ENCODE measurements at places on chromosomes 5 and 9. TPM values are rescaled to one million over a fixed set of nuclear protein-coding genes. Genes with fewer than 3 reads are reported as not detected.

Gene PCSK1
- not detected for total RNA-seq

GRCh38 chr5:118069452-118069851 lies 918.9 kb downstream of the DTWD2 start:
- no peak for DNase-seq

GRCh38 chr5:111673891-111674626 lies 82.9 kb downstream of the NREP start:
- no peak for DNase-seq

DNA sequence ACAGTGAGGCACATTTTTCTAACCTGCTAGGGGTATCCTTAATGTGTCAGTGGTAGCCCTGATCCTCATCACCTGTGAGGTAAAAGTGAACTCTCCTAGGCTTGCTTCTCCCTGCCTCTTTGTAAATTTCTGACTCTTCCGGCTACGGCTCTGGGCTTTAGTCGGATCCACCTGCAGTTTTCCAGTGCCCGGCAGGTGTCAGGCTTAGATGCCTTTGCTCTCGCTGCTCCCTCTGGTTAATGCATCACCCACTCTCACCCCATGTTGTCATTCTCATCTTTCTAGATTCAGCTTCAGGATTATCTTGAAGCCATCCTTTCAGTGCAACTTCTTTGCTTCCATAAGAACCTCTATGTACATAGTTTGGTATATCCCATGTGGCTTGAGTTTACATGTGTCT lies 3.6 kb downstream of the CEP78 start:
- no peak for DNase-seq

GRCh38 chr5:74257060-74257527 lies 383.4 kb downstream of the ENC1 start:
- no peak for DNase-seq

- no peak for DNase-seq
These were observed 30.2 kb downstream of the LHX2 start for GRCh38 chr9:124041817-124042116.

Gene MARCHF11
- not detected for total RNA-seq

Gene HNRNPK
- total RNA-seq, result 517 TPM

- DNase-seq, result no peak
These were observed 104.3 kb downstream of the PDE4D start for GRCh38 chr5:59789197-59789596.

- peak; percentile 32 for DNase-seq
These were observed 19.0 kb downstream of the GLRX start for GRCh38 chr5:95803271-95804148.

DNA sequence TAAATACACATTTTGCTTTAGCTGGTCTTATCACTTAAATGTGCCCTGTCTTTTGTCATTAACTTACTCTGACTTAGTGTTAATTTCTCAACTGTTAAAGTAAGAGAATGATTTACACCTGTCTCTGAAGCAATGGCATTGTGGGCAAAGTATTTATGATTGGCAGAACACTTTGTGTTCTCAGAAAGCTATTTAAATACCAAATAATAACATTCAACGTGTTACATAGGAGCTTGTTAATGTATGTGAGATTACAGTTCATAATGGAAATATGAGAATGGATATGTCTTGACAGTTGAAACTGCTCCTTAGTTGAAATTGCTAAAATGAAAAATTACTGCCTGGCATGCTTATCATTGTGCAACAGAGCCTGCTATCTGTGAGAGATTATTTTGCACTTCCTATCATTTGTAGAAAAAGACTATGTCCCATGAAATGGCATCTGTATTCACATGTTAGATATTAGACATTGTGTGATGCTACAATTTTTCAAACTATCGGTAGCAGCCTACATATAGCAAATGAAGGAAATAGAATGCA lies 46.1 kb downstream of the PRR16 start:
- DNase-seq, result no peak

GRCh38 chr9:110443866-110444220 lies 106.2 kb upstream of the TXNDC8 start:
- DNase-seq, result no peak

- DNase-seq, result no peak
These were observed 51.3 kb downstream of the ARL15 start for GRCh38 chr5:54259090-54259489.

- no peak for DNase-seq
These were observed 186.7 kb upstream of the RASA1 start for GRCh38 chr5:87081016-87081415.

Gene CCNI2
- 3.4 TPM for total RNA-seq

- DNase-seq, result no peak
These were observed 19.8 kb upstream of the TXNDC8 start for GRCh38 chr9:110357505-110357904.

Gene DOCK8
- total RNA-seq, result 0.15 TPM

- no peak for DNase-seq
These were observed 92.7 kb downstream of the COL5A1 start for GRCh38 chr9:134734270-134734669.

DNA sequence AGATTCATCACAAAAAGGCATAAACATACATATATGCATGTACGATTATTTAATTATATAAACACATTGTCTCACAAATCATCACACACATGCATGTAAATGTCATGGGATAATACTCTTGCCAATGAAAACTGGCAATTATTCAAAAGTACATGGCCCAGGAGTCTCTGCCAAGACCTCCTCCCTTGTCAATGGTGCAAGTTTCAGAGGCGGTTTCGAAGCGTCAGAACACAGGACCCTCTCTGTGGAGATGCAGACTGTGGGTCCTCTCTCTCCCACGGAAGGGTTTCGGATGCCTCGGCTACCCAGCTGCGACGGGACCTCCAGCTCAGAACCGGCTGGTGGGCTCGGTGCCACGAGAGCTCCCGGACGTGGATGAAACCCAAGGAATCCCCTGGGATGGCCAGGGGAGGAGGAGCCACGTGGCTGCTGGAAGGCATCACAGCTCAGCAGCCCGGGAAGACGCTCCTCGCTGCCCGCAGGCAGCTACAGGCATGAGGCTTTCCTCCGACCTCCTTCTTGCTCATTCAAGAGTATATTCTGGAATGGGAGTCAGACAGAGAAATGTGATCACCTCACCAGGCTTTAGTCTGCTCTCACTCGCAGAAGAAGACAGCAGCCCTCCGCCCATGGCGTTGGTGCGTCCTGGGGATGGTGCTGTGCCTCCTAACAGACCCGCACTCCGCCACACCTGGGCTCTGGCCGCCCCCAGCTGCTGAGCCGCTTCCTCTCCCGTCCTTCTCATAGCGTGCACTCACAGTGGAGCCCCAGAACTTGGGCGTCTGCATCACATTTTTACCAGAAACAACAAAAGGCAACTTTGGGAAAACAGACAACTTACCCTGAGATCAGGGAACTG lies 308.8 kb downstream of the IRX2 start:
- no peak for DNase-seq

GRCh38 chr9:30250872-30251271 lies 2133.6 kb upstream of the ACO1 start:
- DNase-seq, result no peak

GRCh38 chr5:136420168-136420898 lies 55.0 kb upstream of the TRPC7 start:
- no peak for DNase-seq

DNA sequence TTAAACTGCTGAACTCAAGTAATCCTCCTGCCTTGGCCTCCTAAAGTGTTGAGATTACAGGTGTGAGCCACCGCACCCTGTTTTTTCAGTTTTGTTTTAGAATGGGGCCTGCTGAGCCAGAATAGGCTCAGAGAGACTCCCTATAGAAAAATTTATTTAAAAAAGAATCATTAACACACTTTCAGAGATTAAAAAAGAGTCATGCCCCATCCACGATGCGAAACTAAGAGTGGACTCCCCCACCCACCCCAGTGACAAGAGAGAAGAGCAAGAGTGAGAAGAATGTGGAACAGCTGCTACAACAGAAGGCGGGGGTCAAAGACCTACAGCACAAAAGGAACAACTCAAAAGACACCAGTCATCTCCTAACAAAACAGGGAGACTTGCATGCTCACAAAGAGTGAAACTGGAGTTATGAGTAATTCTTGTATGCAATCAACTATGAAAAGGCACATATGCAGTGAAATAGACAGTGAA lies 47.2 kb downstream of the GLDC start:
- no peak for DNase-seq

GRCh38 chr5:102663749-102664530 lies 91.2 kb upstream of the PAM start:
- DNase-seq, result no peak

DNA sequence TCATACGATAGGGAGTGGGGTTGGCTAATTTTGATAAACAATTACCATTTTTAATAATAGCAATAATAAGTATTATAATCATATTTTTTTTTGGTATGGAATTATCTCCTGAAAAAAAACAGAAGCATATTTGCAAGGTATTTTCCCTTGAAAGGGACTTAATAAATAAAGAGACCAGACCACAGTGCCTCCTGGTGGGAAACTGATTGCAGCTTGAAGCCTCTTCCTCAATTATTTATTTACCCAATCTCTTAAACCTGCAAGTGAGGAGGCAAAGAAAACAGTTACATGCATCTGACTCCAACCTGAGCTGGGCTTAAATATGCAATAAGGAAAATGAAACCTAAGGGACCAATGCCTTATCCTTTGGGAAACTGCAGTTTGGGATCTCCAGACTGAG lies 388.1 kb upstream of the ACO1 start:
- DNase-seq, result no peak

Gene RHOBTB3
- 29.5 TPM for total RNA-seq

Gene SHLD3
- 4.7 TPM for total RNA-seq

DNA sequence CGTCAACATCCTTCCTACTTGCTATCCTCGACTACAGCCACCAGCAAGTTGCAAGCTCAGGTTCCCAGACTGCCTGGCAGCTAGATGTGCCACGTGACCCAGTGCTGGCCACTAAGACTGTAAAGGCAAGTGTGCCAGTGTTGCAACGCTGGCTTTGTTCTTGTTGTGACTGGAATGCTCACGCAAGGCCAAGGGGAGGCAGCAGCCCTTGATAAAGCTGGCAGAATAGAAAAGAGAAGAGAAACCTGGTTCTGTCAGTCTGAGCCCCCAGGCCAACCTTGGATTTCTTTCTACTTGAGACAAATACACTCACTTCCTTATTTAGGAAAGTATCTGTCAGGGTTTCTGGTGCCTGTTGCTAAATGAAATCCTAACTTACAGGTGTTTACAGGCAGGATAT lies 113.0 kb downstream of the KLHL3 start:
- no peak for DNase-seq

DNA sequence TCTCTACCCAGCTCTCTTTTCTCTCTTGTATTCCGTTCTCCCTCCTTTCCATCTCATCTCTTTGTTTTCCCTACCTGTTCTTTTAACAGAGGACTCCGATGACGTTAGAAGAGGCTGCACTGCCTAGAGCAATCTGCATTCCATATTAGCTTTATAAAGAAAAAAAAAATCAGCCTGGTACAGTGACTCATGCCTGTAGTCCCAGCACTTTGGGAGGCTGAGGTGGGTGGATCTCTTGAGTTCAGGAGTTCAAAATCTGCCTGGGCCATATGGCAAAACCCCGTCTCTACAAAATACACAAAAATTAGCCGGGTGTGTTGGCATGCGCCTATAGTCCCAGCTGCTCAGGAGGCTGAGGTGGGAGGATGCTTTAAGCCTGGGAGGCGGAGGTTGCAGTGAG lies 49.0 kb downstream of the DAPK1 start:
- DNase-seq, result no peak

DNA sequence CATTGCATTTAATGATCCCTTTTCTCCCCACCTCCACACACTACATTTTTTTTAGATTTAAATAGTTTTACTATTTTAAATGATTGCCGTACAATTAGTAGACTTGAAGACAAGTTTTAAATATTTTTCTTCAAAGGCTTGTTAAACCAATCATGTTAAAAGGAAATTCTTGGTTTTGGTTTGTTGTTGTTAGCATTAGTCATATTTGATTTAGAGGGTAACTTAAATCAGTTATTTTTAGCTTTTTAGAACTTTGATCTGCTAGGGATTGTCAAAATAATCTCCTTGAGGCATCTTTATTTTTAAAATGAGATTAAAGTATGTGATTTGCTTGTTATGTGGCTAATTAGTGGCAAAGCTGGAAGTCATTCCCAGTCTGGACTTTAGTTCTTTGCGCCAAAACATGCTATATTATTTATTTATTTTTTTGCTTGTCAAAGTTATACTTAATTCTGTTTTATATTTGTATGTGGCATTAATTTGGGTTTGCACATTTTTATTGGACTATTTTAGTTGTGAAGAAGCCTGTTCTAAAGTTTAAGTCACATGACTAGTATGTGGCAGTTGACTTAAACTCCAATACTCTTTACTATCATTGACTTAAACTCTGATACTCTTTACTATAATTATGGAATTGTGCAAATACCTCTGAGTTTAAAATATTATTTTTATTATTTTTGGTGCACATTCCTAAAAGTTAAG lies 14.7 kb downstream of the ITGA1 start:
- DNase-seq, result no peak

GRCh38 chr5:141245250-141245717 lies at the start of gene PCDHB15:
PCDHB15 (plus strand) TSS chr5:141245395; CDS start chr5:141245579, 184 bp downstream.
- no peak for DNase-seq

GRCh38 chr9:120659209-120659608 lies 55.1 kb downstream of the MEGF9 start:
- no peak for DNase-seq

DNA sequence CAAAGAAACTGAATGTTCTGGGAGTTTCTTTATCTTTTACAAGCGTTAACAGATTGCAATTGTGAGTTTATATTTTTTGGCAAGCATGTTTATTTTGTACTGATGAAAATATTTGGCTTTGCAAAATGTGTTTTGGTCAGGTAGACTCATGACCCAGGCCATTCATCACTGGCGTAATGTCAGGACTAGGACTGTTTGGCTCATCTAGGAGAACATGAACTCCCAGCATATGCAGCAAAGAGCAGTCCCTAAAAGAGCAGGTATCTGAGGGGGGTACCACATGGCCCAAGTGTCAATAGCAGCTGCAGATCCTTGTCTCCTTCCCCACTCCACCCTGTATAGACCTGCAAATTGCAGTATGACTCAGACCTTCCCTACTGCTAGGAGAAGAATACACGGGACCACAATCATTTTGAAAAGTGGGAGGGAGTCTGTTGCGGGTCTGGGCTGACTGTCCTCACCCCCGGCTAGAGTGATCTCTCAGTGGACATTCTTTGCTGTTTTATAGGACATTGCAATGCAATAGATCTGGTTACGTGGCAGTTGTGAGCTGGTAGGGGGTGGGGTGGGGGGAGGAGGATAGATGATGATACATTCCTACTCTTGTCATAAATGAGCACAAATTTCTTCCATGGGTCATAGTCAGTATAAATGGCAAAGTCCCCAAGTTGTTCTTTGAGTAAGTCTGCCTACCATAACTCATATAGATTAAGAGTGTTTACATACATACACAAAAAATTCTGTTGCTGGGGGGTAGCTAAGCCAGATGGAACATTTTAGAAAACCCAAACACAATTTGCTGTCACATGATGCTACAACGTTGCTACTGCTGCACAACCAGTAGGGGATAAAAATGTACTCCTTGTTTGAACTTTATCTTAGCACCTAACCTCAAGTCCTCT lies 20.8 kb upstream of the SNCAIP start:
- DNase-seq, result no peak

- DNase-seq, result no peak
These were observed 1.2 kb downstream of the ARRDC1 start for GRCh38 chr9:137606734-137607138.

Gene TAF11L5
- total RNA-seq, result not detected
